CD4-positive, alpha-beta T cell treated with Interleukin-1 beta for 1 hour (primary cell): ENCODE measurements at places on chromosomes 5 and 9.

GRCh38 chr5:63249960-63250359, 671.3 kb downstream of the LRRC70 start:
- DNase-seq: no peak

DNA sequence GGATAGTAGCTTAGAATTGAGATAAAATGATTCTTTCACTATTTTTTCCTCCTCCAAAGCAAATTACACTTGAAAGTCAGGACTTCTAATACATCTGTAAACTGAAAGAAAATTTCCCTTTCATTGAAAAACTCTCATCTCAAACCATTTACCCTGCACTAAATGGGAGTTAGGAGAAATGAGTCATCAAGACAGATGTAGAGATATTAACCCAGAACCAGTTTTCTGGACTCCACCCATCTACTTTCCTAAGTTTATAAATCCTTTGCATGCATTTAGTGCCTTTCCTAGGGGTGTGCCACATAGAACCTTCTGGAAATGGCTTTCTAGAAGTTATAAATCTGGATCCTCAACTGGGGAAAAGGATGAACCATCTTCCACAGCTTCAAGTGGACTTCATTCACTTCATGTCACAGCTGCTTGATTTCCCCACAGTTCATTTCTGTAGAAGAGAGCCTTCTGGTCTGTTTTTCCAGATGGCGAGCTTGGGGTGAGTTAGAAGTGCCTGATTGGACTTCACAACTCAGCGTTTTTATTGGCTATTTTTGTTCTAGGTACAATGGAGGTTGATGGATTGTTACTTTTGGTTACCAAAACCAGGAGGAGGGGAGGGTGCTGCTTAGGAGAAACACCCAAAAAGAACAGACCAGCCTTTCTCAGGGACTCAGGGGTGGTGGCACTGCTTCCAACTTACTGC, 72.5 kb upstream of the GPR151 start:
- DNase-seq: no peak

DNA sequence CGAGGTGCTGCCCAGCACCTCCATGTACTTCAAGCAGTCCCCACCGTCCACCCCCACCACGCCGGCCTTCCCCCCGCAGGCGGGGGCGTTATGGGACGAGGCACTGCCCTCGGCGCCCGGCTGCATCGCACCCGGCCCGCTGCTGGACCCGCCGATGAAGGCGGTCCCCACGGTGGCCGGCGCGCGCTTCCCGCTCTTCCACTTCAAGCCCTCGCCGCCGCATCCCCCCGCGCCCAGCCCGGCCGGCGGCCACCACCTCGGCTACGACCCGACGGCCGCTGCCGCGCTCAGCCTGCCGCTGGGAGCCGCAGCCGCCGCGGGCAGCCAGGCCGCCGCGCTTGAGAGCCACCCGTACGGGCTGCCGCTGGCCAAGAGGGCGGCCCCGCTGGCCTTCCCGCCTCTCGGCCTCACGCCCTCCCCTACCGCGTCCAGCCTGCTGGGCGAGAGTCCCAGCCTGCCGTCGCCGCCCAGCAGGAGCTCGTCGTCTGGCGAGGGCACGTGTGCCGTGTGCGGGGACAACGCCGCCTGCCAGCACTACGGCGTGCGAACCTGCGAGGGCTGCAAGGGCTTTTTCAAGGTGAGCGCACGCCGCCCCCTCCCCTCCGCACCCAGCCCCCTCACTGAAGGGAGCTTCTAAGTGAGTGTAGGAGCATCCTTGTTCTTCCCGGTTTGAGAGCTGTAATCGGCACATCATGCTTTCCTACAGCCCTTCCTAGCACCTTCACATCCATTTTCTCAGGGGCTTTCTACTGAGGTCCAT, 6.9 kb downstream of the NR4A3 start:
- DNase-seq: no peak

- no peak for DNase-seq
These were observed 47.4 kb upstream of the NKD2 start for GRCh38 chr5:961002-961710.

DNA sequence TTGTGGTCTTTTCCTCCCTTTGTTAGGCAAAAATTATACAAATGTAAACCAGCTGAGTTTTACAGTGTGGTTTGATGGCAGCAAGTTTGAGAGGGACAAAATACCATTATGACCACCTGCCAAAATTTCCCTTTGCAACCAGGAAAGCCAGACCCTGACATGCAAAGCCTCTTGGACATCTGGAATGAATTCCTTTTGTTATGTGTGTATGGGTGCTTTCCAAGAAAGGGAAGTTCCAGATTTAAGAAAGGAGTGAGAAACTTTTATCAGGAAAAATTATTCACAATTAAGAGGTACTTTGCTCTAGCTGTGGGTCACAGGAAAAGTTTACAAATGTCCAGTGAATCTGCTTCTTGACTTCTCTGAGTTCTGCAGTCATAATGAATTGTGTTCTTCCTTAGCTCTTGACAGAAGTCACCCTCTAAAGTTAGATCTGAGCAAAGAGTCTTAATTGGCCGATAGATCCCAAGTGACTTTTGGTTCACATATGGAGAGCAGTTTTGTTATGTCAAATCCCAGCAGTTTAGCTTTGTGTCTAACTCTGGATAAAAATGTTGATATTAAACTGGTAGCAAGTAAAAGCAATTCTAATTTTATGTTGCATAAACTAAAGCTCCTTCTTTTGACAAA, 295.9 kb upstream of the ZNF608 start:
- no peak for DNase-seq

DNA sequence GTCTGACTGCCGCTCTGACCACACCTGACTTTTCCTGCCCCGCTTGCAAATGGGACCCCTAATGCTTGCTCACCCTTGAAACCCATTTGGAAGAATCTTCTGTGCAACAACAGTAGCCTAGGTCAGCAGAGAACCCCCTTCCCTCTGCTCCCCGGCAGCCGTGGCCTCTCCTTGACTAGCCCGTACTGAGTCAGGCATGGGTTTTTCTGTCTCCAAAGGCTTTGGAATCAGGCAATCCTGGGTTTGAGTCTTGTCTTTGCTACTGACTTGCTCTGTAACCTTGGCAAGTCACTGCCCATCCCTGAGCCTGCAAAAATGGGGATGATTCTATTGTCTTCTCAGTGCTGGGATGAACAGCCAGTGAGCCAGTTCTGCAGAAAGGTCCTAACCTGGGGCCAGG, 135.4 kb downstream of the RGS3 start:
- no peak for DNase-seq

- DNase-seq: no peak
These were observed 28.8 kb downstream of the FAM163B start for GRCh38 chr9:133580419-133580738.

DNA sequence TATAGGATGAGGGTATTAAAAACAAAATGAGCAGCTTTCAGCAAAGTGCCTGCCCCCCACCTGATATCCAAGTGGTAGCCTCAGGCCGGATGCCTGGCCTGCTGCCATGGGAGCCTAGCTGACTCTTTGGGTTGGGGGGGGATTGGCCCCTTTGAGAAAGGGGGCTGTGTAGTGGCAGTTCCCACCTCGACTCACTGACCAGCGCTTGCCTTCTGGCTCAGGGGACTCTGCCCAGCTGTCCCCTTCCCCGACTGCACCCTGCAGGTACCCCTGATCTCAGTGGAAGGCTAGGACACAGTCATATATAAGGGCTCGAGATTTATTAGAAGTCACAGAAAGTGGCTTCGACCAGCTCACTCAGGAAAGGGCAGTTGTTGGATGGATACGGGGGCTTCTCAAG, 1.5 kb upstream of the NEUROG1 start:
- DNase-seq: no peak

GRCh38 chr9:20550326-20550725, 72.0 kb downstream of the MLLT3 start:
- no peak for DNase-seq

DNA sequence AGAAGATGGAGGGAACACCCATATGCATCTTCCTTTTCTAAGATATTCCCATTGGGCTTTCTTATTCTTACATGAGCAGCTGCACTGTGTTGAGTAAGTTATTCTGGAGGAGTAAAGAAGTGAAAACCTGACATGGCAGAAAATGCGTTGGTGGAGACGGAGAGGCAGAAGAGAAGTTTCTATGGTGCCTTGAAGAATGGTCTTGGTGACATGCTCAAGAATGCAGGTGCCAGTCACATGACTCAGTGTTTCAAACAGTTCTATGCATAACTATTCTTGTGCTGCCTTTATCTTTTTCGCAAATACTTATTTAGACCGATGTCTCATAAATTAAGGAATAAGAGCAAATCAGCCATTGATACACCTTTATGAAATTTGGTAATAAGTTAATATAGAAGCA, 377.8 kb upstream of the IRX2 start:
- no peak for DNase-seq

- DNase-seq: peak; percentile 55
These were observed 1.1 kb downstream of the PTGER4 start for GRCh38 chr5:40680741-40681362.

GRCh38 chr5:168951356-168951755, 349.6 kb downstream of the SLIT3 start:
- no peak for DNase-seq

DNA sequence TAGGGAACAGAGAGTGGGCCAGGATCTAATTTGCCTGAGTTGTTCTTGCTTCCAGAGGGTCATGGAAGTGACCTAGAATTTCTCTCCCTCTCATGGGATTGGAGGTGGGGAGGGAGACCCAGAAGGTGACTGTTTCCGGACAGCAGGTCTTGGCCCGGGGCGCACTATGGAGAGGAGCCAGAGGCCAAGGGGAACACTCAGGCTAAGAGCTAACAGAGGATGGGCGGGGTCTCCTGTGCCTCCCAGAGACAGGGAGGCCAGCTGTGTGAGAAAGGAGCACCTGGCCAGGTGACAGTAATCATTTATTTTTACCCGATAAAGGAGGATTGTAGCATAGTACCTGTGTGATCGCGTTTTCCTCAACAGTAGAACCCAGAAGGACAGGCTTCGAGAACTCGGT, 50.9 kb upstream of the ANKH start:
- no peak for DNase-seq

GRCh38 chr9:121785673-121786542, 134.5 kb downstream of the DAB2IP start:
- no peak for DNase-seq

- DNase-seq: no peak
These were observed 262.4 kb downstream of the GRIA1 start for GRCh38 chr5:153752890-153753289.

DNA sequence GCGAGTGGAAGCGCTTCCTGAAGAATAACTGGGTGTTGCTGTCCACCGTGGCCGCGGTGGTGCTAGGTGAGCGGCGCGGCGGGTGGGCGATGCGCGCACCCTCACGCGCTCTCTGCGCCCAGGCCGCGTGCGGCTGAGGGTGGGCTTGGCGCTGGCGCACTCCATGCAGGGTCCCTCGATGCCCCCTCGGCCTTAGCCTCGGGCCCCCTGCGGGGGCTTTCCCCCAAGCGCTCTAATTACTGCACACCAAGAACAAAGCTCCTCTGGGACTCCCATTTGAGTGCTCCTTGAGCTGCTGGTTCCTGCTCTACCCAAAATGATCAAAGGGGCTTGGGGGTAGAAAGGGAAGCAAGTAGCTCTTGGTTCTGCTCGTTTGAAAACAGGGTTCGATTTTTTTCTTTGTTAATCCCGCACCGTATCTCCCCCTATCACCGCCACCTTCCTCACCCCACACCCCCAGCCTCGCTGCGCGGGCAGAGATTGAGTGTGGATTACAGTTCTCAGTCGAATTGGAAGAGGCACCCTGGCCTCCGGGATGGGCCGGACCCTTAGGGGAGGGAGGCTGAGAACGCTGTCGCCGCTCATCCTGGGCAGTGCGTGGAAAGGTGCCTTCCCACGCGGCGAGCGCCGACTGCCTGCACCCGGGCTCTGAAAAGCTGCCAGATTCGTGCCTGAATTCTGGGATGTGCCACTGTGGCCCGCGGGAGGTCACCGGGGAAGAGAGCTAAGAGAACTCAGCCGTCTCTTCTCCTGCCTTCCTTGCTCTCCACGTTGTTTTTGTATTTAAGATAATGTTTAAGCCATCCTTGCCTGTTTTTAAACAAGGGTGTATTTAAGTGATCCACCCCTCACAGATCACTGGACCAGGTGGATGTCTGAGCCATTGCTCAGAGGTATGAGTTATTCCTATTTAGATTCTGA, 697 bp downstream of the SLC1A1 start:
- no peak for DNase-seq
